IPS DF 19.7 (cell line): ENCODE measurements at places on chromosomes 4 and X.

- no peak for DNase-seq
Measured at GRCh38 chr4:2866891-2867290, 23.2 kb downstream of the ADD1 start.

DNA sequence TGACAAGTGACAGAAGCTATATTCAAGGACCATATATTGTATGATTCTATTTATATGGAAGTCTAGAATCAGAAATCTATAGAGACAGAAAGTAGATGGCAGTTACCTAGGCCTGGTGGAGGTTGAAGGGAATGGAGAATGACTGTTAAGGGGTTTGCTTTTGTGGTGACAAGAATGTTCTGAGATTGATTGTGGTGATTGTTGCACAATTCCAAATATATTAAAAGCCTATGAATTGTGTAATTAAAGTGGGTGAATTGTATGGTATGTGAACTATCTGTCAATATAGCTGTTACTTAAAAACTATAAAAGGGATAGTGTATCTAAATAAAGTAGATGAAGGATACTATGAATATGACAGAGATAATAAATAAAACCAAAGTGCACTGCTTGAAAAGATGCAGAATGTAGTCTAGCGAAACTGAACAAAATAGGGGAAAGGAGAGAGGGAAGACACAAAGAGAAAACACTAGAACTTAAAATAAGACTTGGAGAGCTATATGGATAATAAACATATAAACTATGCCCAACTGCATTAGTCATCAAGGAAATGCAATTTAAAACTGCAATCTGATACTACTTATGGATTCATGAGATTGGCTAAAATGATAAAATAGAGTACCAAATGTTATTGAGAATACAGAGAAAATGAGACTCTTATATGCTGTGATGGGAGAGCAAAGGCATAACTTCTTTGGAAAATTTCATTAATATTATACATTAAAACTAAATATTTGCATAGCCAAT lies 82.1 kb upstream of the BANK1 start:
- no peak for DNase-seq

DNA sequence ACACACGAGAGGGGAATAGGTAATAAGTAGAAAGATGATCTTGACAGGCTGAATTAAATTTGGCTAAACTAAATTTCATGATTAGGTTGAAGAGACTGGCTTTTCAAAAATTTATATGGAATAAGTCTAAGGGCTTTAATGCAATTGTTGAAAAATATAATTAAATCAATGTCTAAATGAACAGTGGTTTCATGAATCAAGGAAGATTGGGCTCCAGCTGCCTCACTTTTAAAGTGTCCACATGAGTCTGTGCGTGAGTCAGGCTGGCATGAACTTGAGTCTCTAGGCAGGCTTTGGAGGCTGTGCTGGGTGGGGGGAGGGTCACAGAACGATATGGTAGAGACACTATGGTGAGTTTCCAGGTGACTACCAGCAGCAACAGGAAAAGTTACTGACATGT lies 111.9 kb downstream of the SORBS2 start:
- DNase-seq, result no peak

DNA sequence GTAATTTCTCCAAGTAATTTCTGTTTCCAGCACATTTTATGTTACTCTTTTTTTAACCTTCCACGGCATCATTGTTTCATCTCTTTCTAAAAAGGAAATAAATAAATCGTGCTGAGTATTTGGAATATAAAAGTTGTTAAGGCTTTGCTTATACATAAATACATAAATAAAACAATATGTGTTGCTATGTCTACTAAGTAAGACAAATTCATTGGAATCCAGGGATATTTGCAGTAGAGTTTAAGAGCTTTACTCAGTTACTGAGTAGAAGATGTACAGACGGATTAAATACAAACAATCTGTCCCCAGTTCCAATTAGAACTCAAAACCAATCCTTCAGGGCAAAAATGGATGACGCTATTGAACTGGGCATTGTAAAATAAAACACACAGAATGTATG lies 1.4 kb downstream of the ARHGAP24 start:
- no peak for DNase-seq

DNA sequence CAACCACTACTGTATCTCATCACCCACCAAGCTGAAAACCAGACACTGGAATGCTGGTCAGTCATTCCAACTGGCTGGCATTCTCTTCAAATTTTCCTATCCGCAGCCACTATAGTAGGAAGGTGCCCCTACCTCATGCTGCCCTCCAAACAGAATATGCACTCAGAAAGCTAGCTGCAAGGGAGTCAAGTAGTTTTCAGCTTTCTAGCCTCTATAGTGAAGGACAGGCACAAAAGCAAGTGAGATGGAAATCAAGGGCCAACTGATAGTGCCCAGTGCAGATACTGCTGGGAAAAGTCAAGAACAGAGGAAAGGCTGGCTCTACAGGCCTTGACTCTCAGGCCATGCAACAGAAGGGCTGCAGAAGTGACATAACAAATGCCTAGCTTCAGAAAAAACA lies 47.2 kb downstream of the BCOR start:
- no peak for DNase-seq

DNA sequence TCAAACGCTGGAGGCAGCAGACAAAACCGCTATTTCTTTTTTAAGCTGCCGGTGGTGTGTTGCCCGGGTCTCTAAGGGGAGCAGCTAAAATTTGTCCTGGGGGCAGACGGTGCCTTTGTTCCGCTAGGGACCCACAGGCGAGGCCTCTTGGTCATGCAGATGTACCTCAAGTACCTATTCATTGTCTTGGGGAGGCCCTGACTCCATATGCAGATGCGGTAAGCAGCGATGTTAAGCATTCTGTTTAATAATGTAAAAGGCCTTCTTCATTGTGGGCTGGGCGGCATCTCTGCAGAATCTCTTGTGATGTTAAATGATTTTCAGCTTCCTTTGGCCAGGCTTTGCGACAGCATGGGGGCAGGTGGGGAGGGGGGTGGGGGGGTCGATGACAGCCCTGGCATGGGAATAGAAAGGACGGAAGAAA lies 98.9 kb upstream of the PJA1 start:
- DNase-seq, result peak; percentile 94

- DNase-seq, result no peak
Measured at GRCh38 chrX:40573763-40574162, 7.0 kb upstream of the ATP6AP2 start.

DNA sequence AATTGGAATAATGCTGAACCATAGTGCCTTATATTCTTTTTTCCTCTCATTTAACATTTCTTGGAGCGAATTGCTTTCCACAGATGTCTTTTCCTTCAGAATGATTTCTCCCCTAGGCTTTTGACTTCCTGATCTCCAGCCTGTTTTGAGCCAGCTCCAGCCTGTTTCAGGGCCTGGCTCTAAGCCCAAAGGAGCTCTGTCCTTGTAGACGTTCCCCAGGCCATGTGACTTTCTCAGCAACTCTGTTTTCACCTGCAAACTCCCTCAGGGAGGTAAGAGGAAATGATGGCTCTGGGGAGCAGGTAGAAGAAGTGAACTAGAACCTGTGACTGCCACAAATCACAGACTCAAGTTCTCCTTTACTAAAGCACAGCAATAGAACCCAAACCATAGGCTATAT lies 89.1 kb downstream of the AKAP4 start:
- DNase-seq, result no peak

DNA sequence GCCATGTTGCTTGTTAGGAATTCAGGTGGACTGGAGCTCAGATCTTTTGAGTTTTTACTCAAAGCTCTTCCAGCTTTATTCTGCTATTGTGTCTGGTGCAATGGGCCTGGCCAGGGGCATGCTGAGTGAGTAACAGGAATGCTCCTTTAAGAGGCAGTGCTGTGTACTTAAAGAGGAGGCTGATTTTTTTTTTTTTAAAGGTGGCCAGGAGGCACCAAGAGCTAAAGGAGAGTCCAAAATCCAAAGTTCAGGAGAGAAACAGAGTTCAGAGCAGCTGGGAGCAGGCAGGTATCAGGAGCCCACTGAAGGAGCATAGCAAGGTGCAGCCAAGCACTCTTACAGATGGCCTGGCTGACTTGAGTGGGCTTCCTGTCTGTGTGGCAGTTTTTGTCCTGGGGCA lies 178.7 kb downstream of the FMR1NB start:
- DNase-seq, result no peak

- no peak for DNase-seq
Measured at GRCh38 chrX:374596-374995, 12.1 kb downstream of the PPP2R3B start.

GRCh38 chr4:114734594-114734993 lies 136.0 kb downstream of the UGT8 start:
- peak; percentile 52 for DNase-seq

DNA sequence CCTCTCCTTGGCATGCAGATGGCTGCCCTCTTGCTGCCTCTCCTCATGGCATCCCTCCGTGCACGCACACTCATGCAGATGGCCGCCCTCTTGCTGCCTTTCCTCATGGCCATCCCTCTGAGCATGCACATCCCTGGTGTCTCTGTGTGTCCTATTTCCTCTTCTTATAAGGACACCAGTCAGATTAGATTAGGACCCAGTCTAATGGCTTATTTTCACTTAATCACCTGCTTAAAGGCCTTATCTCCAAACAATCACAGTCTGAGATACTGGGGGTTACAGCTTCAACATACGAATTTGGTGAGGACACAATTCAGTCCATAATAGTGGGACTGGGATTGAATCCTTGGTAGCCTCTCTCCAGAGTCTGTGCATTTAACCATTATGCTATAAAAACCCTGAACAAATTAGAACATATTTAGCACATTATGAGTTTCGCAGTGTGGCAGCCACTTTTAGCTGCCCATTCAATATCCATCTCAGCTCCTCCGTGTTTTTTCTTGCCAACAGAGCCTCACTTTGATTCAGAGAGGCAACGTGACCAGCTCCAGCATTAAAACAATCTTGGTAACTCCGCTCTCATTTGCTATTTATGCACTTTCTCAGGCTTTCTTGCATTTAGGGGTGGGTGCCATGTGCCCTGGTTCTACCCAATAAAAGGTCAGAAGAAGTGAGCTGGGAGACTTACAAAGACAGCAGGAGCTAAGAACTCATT lies 26.2 kb upstream of the TMEM150C start:
- DNase-seq, result no peak

- no peak for DNase-seq
Measured at GRCh38 chr4:107712236-107712635, 7.8 kb downstream of the PAPSS1 start.

DNA sequence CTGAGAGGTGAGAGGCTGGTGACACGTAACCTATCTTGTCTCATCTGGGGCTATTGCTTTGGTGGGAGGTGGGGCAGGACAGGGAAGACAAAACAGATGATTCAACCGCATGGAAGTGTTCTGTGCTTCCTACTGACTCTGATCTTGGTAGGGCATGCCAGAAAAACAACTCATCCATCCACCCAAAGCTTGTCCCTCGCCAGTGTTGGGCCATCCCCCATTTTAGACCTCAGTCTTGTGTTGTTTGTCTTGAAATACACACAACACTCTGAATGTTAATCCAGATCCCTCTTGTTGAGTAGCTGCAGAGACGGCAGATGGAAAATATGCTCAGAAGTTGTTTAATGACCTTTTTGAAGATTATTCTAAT lies 377 bp downstream of the CHRNA9 start:
- DNase-seq, result no peak

- DNase-seq, result no peak
Measured at GRCh38 chr4:25861951-25862410, 807 bp downstream of the SEL1L3 start.

GRCh38 chr4:38383646-38384121 lies 280.3 kb upstream of the KLF3 start:
- DNase-seq, result no peak

DNA sequence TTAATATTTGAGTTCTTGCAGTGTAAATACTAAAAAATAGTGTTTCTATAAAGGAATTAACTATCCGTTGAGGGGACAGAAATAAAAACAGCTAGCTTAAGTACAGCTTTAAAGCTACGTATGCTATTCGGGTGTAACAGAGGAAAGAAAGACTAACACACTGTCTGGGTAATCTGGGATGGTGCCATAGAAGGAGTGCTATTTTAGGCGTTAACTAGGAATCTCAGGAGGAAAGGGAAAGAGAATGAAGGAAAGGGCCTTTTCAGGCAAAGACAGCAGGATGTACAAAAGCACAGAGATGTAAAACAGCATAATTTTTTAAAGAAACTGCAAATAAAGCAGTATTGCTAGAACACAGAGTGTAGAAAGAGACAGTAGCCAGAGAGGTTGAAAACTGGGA lies 161.8 kb downstream of the RAP1GDS1 start:
- DNase-seq, result no peak

- DNase-seq, result no peak
Measured at GRCh38 chr4:100149190-100149589, 41.1 kb downstream of the DDIT4L start.

GRCh38 chrX:95040104-95040503 lies 1366.1 kb downstream of the FAM133A start:
- no peak for DNase-seq

- no peak for DNase-seq
Measured at GRCh38 chr4:47744253-47744652, 93.6 kb downstream of the CORIN start.

DNA sequence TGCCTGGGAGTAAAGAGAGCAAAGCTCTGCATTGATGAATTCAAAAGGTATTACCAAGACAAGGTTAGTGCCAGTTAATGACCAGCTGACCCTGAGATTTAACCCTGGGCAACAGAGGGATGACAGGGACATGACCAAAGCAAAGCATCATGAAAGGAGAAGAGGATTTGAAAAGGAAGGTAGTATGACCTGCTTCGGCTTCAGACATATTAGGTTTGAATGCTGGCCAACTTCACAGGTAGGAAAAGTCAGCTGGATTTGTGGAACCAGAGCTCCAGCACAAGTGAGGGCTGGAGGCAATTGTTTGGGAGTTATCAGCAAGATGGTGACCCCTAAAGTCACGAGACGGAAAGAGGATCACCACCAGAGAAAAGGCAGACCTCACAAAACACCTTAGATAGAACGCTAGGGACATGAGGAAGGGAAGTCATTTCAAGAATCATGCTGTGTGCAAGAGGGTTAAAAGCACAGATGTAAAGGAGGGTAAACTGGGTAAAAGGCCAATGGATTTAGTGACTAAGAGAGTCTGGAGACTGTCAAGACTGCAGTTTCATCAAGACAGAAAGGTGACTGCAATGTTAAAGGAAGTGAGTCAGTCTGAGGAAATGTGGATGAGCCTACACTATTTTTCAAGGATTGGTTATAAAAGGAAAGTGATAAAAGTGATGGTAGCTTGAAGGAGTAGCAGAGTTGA lies 45.6 kb downstream of the SH3RF1 start:
- DNase-seq, result no peak

DNA sequence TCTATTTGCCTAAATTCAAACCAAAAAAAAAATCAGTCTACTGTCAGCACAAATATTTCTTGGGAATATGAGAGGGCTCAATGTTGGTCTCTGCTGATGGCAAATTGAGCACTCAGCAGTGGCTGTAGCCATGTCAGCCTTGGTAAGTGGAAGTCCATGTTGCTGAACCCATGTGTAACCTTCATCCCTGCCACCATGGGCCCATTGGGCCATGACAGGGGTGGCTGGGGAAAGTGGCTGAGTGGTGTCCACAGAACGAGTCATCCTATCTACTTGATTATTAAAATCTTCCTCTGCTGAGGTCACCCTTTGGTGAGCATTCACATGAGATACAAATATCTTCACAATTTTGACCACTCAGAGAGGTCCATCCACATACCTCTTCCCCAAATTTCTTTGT lies 56.8 kb upstream of the FAM9B start:
- DNase-seq, result no peak

- no peak for DNase-seq
Measured at GRCh38 chr4:31126881-31127398, 406.8 kb downstream of the PCDH7 start.
